ENCODE measurements at places on chromosomes 16 and 17. TPM values are rescaled to one million over a fixed set of nuclear protein-coding genes. Genes with fewer than 3 reads are reported as not detected.

The CDH1 gene
- 128 TPM for total RNA-seq

DNA sequence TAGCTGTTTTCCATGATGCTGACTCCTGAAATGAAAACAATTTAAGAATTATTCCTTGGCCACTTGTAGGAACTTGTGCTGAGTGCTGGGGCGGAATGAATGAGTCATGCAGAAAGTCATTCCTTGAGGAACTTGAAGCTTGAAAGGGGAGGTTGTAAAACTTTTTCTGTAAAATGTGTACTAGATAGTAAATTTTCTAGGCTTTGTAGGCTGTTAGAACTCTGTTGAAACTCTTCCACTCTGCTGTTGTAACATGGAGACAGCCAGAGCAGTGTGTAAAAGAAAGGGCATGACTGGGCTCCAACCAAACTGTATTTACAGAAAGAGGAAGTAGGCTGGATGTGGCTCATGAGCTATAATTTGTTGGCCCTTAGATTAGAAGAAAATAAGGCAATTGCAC is 46.1 kb downstream of the ABCA8 start:
- no peaks in the 10 kb centered on the region for H3K27me3 ChIP-seq
- no peak for DNase-seq
- H3K4me1 ChIP-seq = peaks cover 21% of the 10 kb centered on the region
- H3K36me3 ChIP-seq = no peaks in the 10 kb centered on the region
- H3K27ac ChIP-seq = peak overlapping the region; percentile 38

- H3K27ac ChIP-seq = no peak overlapping the region
- no peaks in the 10 kb centered on the region for H3K36me3 ChIP-seq
- H3K4me3 ChIP-seq = no peak overlapping the region
Observed at GRCh38 chr16:56974549-56975300, 13.0 kb downstream of the CETP start.

DNA sequence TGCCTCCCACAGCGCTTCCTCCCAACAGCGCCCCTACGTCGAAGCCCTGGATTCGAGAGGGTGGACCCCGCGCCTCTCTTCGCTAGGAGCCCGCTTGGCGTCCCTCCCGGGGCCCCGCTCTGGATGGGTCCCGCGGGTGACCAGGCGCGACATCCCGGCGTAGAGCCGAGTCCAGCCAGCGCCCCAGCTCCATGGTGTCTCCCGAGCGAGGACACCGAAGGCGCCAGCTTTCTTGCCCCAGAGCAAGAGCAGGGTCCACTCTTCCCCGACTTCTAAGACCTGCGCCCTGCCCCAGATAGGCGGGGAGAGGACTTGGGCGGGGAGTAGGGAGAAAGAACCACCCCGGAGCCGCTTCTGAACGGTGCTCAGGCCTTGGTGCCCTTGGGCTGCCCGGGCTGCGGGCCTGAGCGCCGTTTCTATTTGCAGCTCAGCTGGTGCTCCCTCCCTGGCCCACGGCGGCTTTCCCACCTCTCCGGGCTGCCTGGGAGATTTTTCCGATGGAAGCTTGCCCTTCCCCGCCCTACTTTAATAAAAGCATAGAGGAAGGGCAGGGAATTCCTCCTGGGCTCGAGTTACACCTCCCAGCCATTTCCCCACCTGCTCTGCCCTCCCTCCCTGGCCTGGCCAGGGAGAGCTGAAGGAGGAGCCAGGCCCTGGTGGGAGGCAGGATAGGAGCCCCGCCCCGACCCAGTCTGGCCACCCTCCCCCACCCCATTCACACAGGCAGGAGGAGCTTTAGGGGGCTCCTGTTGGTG is 1.8 kb downstream of the MMP15 start:
- H3K36me3 ChIP-seq = no peaks in the 10 kb centered on the region
- H3K4me3 ChIP-seq = peak overlapping the region; percentile 77
- DNase-seq = peak; percentile 81

DNA sequence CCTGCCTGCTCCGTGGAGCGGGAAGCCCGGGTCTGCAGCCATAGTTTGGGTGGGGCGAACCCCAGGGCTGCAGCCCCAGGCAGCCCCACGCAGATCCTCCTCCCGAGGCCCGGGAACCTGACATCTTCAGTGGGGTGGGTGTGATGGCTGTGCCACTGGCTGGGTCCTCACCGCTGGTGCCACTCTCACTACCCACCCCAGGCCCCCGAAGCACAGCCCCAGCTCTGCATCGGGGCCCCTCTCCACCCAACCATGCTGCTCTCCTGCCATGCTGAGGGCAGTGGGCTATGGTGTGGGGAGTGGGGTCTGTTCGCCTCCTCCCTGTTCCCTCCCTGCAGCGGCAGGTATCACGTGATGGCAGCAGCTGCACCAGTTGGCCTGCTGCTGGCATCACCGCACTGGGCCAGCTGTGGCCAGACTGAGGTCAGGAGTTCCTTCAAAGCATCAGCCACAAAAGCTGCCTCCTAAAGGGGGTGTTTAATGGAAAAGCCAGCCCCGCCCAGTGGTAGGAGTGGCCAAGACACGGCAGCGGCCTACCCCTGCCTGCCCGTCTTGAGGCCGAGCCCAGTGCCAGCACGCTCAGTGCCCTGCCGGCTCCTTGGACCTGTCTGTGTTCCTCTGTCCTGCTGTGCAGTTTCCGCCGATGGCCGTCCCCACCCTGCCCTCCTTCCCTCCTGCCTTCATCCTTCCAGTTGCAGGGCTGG is 10.8 kb downstream of the KCTD5 start:
- H3K4me1 ChIP-seq = peaks cover 20% of the 10 kb centered on the region
- H3K36me3 ChIP-seq = peaks cover 26% of the 10 kb centered on the region
- no peak for DNase-seq
- no peak overlapping the region for H3K4me3 ChIP-seq
- H3K27me3 ChIP-seq = no peaks in the 10 kb centered on the region
- H3K27ac ChIP-seq = peak overlapping the region; percentile 65

The PRSS27 gene
- total RNA-seq = 0.81 TPM

- H3K27ac ChIP-seq = no peak overlapping the region
- DNase-seq = no peak
- no peak overlapping the region for H3K4me3 ChIP-seq
- no peaks in the 10 kb centered on the region for H3K4me1 ChIP-seq
- no peaks in the 10 kb centered on the region for H3K36me3 ChIP-seq
- no peaks in the 10 kb centered on the region for H3K27me3 ChIP-seq
Observed at GRCh38 chr16:53534206-53534605, 31.2 kb upstream of the AKTIP start.

GRCh38 chr17:18040261-18040858 is 1.2 kb downstream of the GID4 start:
- no peak for DNase-seq
- H3K27me3 ChIP-seq = no peaks in the 10 kb centered on the region
- H3K36me3 ChIP-seq = no peaks in the 10 kb centered on the region
- peaks cover 28% of the 10 kb centered on the region for H3K4me1 ChIP-seq
- H3K27ac ChIP-seq = no peak overlapping the region

The TMIGD1 gene
- total RNA-seq = not detected

GRCh38 chr17:70127221-70127873 is 42.0 kb upstream of the KCNJ2 start:
- DNase-seq = no peak
- H3K27me3 ChIP-seq = no peaks in the 10 kb centered on the region

- no peaks in the 10 kb centered on the region for H3K36me3 ChIP-seq
- peaks cover 6% of the 10 kb centered on the region for H3K4me1 ChIP-seq
- DNase-seq = no peak
- peaks cover 2% of the 10 kb centered on the region for H3K27me3 ChIP-seq
- H3K4me3 ChIP-seq = no peak overlapping the region
Observed at GRCh38 chr16:84816023-84816422, 3.8 kb upstream of the CRISPLD2 start.

The IRX3 gene
- total RNA-seq = 89.2 TPM

The TBC1D28 gene
- not detected for total RNA-seq

The ZNF747 gene
- 11.5 TPM for total RNA-seq

The SLC38A8 gene
- total RNA-seq = not detected

GRCh38 chr17:33832262-33832661 is 422.8 kb upstream of the CCL2 start:
- H3K36me3 ChIP-seq = no peaks in the 10 kb centered on the region
- no peak overlapping the region for H3K27ac ChIP-seq
- no peak overlapping the region for H3K4me3 ChIP-seq

The MPP3 gene
- 28.6 TPM for total RNA-seq

DNA sequence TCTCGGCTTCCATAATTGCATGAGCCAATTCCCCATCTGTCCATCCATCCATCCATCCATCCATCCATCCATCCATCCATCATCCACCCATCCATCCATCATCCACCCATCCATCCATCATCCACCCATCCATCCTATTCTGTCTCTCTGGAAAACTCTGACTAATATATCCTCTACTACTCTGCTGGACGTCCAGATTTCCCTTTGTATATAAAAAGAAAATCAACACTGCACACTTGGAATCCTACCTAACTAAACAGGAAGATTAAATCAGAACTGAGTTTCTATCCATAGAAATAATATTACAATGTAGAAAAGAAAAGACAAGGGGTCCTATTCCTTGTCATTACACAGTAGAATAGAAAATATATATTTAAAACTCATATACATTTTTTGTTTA is 150.3 kb upstream of the CORO6 start:
- H3K36me3 ChIP-seq = no peaks in the 10 kb centered on the region
- H3K4me3 ChIP-seq = no peak overlapping the region
- H3K27ac ChIP-seq = no peak overlapping the region
- H3K27me3 ChIP-seq = no peaks in the 10 kb centered on the region

The SLC5A11 gene
- not detected for total RNA-seq

The PYDC1 gene
- not detected for total RNA-seq

DNA sequence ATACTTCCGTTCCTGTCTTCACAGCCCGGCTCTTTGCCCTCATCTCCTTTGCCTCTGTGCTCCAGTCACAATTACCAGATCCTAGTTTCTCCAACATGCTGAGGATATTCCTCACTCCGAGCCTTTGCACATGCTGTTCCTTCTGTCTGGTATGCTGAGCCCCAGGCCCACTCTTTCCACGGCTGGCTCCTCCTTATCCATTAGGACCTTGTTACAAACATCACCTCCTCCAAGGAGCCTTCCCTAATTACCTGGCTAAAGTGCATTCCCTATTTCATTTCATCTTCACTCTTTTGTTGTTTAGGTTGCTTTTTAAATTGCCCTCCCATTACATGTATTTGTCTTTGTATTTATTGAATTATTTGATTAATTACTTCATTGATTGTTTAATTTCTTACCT is 14.9 kb upstream of the ADGRG1 start:
- no peaks in the 10 kb centered on the region for H3K36me3 ChIP-seq
- DNase-seq = peak; percentile 16
- peaks cover 11% of the 10 kb centered on the region for H3K4me1 ChIP-seq
- H3K27me3 ChIP-seq = no peaks in the 10 kb centered on the region
- H3K27ac ChIP-seq = no peak overlapping the region

GRCh38 chr17:307741-308507 is 44.7 kb downstream of the RPH3AL start:
- DNase-seq = no peak
- H3K27me3 ChIP-seq = no peaks in the 10 kb centered on the region
- no peaks in the 10 kb centered on the region for H3K4me1 ChIP-seq
- no peak overlapping the region for H3K27ac ChIP-seq
- H3K4me3 ChIP-seq = no peak overlapping the region
- H3K36me3 ChIP-seq = no peaks in the 10 kb centered on the region

DNA sequence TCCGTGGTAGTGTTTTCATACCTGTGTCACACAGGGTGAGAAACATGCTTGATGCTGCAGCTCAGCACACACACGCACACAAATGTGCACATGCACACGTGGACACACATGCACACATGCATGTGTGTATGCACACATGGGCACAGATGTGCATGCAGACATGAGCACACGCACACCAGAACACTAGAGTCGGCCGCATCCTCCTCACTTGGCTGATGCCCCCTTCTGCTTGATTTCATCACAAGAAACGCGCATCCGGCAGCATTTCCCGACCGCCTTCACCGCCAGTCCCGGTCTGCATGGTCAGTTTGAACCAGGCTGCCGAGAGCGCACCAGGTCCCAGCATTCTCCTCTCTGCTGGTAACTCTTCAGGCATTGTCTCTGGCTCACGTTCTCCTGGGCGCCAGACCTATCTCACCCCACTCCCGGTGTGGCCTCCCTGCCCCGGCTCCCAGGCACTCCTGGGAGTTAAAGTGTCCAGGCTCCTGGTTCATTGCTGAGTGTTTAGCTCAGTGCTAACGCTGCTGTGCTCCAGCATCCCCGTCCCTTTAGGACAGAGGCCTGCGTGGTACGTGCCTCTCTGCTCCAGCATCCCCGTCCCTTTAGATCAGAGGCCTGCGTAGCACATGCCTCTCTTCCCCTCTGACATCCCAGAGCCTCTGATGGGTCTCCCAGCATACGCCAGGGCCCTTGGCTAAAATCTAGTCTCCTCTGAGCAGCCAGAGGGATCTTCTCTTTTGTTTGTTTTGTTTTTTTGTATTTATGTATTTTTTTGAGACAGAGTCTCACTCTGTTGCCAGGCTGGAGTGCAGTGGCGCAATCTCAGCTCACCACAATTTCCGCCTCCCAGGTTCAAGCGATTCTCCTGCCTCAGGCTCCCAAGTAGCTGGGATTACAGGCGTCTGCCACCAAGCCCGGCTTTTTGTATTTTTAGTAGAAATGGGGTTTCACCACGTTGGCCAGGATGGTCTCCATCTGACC is 16.0 kb downstream of the BAIAP2 start:
- peaks cover 69% of the 10 kb centered on the region for H3K4me1 ChIP-seq
- H3K36me3 ChIP-seq = no peaks in the 10 kb centered on the region
- DNase-seq = no peak
- peak overlapping the region; percentile 29 for H3K4me3 ChIP-seq

GRCh38 chr17:31314782-31315100 is 887 bp upstream of the EVI2B start:
- DNase-seq = no peak
- no peaks in the 10 kb centered on the region for H3K27me3 ChIP-seq
- H3K27ac ChIP-seq = peak overlapping the region; percentile 81
- H3K36me3 ChIP-seq = no peaks in the 10 kb centered on the region
- peaks cover 8% of the 10 kb centered on the region for H3K4me1 ChIP-seq

DNA sequence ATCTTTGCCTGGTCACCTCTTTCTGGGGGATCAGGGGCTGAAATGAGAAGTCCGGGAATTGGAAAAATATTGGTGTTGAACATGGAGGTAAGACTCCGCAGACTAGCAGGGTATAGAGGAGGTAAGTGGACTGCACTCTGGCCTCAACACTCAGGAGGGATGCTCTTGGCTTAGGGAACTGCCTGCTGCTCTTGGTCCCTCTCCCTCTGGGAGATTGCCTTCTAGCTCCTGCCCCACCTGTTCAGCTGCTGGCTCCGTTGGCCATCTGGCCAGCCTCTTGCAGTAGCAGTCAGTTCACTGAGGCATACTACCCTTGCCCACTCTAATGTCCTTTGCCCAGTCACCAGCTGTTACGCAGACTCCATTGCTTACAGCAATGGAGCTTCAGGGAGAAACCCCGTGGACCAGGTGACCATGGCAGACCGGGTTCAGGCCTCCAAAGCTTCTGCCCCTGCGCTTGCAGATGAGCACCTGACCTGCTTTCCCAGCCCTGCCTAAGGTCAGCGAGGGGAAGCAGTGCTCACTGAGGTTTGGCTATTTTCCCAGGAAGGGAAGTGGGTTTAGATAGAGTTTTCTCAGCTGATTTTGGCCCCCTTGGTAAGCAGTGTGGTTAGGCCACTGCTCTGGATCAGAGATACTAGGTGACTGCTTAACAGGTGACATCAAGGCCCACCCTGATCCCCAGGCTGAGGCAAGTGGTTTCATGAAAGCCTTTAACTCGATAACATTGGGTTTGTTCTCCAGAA is 11.9 kb downstream of the CDK5RAP3 start:
- DNase-seq = no peak
- no peak overlapping the region for H3K27ac ChIP-seq
- H3K36me3 ChIP-seq = peaks cover 47% of the 10 kb centered on the region
- peaks cover 21% of the 10 kb centered on the region for H3K4me1 ChIP-seq
- no peaks in the 10 kb centered on the region for H3K27me3 ChIP-seq
- no peak overlapping the region for H3K4me3 ChIP-seq

The MRPS7 gene
- 34.7 TPM for total RNA-seq

All from upper lobe of right lung (tissue), 1 donor.